HTR-8/SVneo (cell line): ENCODE measurements at places on chromosomes 6 and 20.

DNA sequence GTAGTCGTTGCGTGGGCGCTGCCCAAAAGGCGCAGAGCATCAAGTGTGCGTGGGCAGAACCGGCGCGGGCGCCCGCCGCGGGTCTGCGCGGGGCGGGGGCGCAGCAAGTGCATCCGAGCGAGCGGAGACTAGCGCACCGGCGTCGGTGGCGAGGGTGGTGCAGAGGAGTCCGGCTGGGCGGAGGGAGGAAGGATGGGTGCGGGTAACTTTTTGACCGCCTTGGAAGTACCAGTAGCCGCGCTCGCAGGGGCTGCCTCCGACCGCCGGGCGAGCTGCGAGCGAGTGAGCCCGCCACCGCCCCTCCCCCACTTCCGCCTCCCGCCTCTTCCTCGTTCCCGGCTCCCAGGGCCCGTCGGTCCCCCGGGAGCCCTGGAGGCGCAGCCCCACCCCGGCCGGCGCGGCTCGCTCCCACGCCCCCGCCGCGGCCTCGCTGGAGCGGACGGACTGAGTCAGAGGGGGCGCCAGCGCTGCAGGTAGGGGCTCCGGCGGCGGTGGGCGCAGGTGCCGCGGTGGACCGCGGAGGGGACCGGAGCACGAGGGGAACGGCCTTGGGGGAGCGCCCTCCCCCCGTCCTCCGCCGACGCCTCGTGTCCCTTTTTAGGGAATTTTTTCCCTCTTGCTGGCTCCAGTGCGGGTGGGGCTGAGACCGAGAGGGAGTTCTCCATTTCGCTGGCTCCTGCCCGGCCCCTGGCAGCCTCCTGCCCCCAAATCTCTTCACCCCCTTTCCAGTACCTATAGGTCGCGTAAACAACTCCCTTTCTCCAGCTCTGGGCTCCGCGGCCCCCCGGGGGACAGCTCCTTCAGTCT lies 1.6 kb upstream of the DBNDD2 start:
- DNase-seq: peak; percentile 84

GRCh38 chr6:6033858-6034257 lies 27.1 kb upstream of the NRN1 start:
- no peak for DNase-seq

DNA sequence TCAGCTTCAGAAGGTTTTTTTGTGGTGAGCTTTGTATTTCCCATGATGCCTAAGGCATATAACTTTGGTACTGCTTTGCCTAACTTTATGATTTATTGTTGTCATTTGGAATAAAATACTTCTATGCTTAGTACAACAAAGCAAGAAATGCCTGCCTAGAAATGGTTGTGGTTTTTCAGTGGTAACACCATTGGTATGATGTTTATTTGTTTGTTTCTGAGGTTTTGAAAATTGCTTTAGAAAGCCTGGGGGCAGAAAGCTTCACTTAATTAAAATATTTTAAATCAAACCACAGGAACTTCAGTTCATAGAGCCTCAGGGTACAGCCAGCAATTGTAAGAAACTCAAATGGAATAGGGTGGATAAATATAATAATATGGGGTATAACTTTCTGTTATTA lies 351.2 kb upstream of the MAP3K7 start:
- no peak for DNase-seq

DNA sequence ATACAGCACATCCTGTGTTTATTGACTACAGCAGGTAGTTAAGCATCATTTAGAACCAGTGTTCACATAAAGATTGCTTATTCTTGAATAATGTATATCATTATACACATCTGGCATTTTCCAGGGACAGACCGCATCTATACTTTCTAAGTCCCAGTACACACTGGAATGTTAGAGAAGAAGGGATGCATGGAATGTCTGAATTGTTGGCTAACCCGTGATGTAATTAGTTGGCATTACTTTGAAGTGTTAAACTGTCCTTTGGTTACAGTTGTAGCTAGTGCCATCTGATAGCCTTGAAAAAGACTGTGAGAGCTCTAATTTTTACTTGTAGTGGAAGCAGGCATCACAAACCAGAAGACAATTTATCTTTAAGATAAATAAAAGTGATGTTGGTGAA lies 29.8 kb upstream of the MCHR2 start:
- no peak for DNase-seq

GRCh38 chr6:97411610-97412009 lies 128.6 kb upstream of the MMS22L start:
- no peak for DNase-seq
